ENCODE measurements at places on chromosomes 1 and 21.

- DNase-seq: no peak
Observed at GRCh38 chr1:42128964-42129363, 24.2 kb upstream of the GUCA2B start.

- DNase-seq: no peak
Observed at GRCh38 chr21:35354078-35354477, 305.0 kb upstream of the RUNX1 start.

DNA sequence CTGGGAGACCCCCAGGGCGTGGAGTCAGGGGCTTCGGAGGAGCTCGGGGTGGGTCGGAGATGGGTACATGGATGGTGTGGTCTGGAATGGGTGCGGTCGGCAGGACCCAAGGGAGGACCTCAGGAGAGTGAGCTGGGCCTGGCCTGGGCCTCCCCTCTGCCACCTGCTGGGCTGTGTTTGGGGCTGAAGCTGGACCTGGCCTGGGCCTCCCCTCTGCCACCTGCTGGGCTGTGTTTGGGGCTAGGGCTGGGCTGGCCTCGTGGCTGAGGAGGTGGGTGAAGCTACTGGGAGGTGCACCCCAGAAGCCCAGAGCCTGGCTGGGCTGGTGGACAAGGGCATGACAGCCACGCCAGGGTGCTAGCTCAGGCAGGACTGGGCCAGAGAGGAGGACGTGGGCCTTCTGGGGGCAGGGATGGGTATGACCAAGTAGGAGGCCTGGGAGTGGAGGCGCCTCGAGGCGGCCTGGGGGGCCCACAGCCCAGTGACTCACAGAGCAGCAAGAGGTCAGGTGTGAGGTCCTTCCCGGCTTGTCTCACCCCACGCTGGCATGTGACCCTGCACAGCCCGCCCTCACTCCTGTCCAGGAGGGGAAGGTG lies 14.5 kb downstream of the SAMD11 start:
- no peak for DNase-seq

DNA sequence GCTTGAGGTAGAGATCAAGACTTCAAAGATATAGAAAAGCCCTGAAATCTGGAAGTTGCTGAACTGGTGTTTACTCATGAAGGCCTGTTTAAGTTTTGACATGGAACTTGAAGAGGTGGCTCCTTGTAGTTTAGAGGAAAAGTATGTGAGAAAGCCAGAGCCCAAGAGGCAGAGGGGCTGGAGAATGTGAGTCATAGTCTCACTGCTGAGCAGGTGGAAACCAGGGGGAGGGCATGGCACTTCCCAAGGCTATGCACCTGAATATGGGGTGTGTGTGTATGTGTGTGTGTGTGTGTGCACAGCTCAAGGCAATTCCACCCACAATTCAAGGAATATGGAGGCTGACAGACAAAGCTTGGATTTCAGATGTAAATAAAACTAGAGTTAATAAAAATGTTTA lies 46.8 kb upstream of the C1orf198 start:
- no peak for DNase-seq

- DNase-seq: peak; percentile 54
Observed at GRCh38 chr1:171220081-171220420, 28.2 kb upstream of the FMO1 start.

- DNase-seq: no peak
Observed at GRCh38 chr21:24278711-24279110, 1328.6 kb downstream of the MRPL39 start.

- no peak for DNase-seq
Observed at GRCh38 chr1:36159614-36160387, 3.8 kb downstream of the MAP7D1 start.

GRCh38 chr1:27719286-27720251 lies 6.2 kb upstream of the FAM76A start:
- no peak for DNase-seq

GRCh38 chr1:234212764-234213657 lies 160.2 kb upstream of the COA6 start:
- DNase-seq: peak; percentile 14

GRCh38 chr1:78492386-78492950 lies 1.7 kb downstream of the PTGFR start:
- DNase-seq: peak; percentile 35

DNA sequence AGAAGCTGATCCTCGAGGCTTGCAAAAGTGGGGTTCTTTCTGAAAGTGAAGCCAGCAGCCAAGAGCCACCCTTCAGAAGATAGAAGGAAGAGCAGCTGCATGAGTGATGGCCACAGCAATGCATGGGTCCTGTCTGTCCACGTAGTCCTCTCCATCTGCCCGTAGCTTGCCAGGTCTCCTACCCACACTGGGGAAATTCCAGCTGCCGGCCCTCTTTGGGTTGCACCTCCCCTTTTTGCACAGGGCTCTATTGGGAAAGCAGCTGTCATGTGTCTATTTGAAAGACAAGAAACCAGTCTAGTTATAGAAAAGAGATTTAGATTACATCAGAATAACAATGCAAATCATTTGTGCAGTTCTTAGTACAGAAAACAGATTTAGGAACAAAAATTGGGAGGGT lies 204.4 kb downstream of the GIPC2 start:
- peak; percentile 86 for DNase-seq
